ENCODE measurements at places on chromosomes 6 and 20. TPM values are rescaled to one million over a fixed set of nuclear protein-coding genes. Genes with fewer than 3 reads are reported as not detected.

Gene F13A1
- total RNA-seq = 1.6 TPM

GRCh38 chr20:4087923-4088322 is 72.6 kb upstream of the RNF24 start:
- no peaks in the 10 kb centered on the region for H3K27me3 ChIP-seq
- H3K4me3 ChIP-seq = no peak overlapping the region
- DNase-seq = no peak
- no peak overlapping the region for H3K27ac ChIP-seq

- no peak overlapping the region for H3K4me3 ChIP-seq
- no peaks in the 10 kb centered on the region for H3K27me3 ChIP-seq
- no peak overlapping the region for H3K27ac ChIP-seq
- no peaks in the 10 kb centered on the region for H3K36me3 ChIP-seq
- peaks cover 72% of the 10 kb centered on the region for H3K4me1 ChIP-seq
Observed at GRCh38 chr6:44260451-44261297, 3.3 kb upstream of the SLC35B2 start.

GRCh38 chr20:708956-709355 is 33.4 kb upstream of the SCRT2 start:
- no peak overlapping the region for H3K4me3 ChIP-seq
- peaks cover 43% of the 10 kb centered on the region for H3K27me3 ChIP-seq
- DNase-seq = no peak
- H3K4me1 ChIP-seq = peaks cover 2% of the 10 kb centered on the region

Gene BHLHE23
- not detected for total RNA-seq

DNA sequence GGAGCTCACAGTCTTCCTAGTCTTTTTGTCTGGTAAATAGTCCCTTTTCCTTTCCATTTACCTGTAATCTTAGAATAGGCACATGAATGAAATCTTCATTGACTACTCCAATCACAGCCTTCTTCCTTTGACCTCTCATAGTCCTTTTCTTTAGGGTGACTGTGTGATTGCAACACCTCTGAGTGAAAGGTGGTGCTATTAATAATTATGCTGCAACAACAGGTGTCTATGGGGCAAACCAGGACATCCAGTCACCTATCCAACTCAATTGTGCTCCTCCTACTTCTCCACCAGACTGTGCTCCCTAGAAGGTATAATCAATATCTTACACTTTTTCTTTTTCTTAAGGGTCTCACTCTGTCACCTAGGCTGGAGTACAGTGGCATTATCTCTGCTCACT is 29.4 kb downstream of the RIPOR2 start:
- H3K4me1 ChIP-seq = peaks cover 96% of the 10 kb centered on the region
- H3K27ac ChIP-seq = peak overlapping the region; percentile 80
- H3K4me3 ChIP-seq = peak overlapping the region; percentile 37
- no peak for DNase-seq
- H3K27me3 ChIP-seq = no peaks in the 10 kb centered on the region

DNA sequence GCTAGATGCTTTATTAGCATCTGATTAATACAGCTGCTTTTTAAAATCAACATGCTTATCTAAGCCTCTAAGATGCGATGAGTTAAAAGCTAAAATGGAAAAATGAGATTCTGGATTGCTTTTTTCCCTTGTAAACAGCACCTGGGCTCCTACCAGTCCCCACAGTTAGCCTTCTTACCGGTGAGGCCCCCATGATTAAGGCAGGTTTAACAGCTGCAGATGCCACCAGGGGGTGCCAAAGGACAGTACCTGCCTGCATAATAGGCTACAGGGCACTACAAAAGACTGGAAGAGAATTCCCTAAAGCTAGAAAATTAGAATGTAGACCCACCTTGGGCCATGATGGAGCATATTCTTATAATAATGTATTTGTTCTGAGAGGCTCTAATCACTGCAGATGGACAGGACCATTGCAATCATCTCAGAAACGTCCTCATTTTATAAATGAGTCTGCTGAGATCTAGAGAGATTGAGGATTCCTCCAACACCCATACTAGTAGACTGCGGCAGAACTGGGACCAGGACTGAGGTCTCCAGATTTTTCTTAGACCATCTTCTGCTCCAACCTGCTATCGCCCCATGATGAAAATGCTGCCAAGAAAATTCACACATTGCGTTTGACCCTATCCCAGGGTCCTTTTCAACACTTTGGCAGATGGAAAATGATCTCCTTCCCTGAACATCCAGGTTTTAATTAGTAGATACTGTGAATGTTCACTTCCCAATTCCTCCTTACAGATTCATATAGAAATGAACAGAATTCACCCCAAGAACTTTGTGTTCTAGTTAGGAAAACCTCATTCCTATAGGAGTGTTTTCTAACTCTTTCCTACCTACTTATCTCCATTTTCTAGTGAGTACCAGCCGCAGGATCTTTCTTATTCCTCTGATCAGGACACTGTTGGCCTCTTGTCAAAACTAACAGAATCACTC is 148.8 kb downstream of the RPS12 start:
- peaks cover 7% of the 10 kb centered on the region for H3K27me3 ChIP-seq
- H3K36me3 ChIP-seq = no peaks in the 10 kb centered on the region
- DNase-seq = peak; percentile 33
- H3K27ac ChIP-seq = no peak overlapping the region

Gene TAPBP
- total RNA-seq = 212 TPM

Gene C6orf163
- 5.0 TPM for total RNA-seq

Gene MRAP2
- not detected for total RNA-seq
